Activated naive CD8-positive, alpha-beta T cell treated with anti-CD3 and anti-CD28 coated beads, Interleukin-2, amount 10 ng/mL, durations not matched to agents 7 days and 5 days (primary cell): ENCODE measurements at places on chromosomes 6 and 20. TPM values are rescaled to one million over a fixed set of nuclear protein-coding genes. Genes with fewer than 3 reads are reported as not detected.

TRIM31 gene
- not detected for total RNA-seq

FAXC gene
- total RNA-seq, result not detected

CCDC28A gene
- total RNA-seq, result 26.9 TPM

RIMS4 gene
- not detected for total RNA-seq

DUSP15 gene
- total RNA-seq, result not detected

SLC2A10 gene
- not detected for total RNA-seq

LRFN2 gene
- not detected for total RNA-seq

COX4I2 gene
- not detected for total RNA-seq

CGA gene
- not detected for total RNA-seq

BPI gene
- total RNA-seq, result not detected

DNA sequence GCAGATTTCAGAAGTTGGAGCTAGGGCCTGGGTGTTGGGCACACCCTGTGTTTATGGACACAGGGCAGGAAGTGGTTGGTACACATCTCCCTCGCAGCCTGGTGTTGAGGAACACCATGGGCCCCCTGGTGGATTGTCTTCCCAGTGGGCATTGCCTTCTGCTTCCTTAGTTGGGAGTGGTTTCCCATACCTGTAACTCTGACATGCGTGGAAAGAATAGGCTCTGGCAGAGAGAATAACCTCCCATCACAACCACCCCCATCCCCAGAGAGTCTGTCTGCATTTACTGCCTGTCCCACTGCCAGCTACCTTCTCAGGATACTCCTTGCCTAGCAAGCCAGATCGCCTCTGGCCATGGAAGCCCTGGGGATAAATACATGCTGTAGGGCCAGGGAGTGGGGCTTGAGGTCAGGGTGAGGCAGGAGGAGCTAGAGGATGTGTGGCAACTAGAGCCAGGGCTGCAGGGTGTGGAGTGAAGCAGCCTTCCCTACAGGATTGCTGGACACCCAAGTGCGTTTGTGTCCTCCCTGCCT, 14.7 kb downstream of the LRRC73 start:
- DNase-seq, result no peak

GRCh38 chr20:34705397-34706301, 1.5 kb downstream of the TP53INP2 start:
- no peak for DNase-seq

DNA sequence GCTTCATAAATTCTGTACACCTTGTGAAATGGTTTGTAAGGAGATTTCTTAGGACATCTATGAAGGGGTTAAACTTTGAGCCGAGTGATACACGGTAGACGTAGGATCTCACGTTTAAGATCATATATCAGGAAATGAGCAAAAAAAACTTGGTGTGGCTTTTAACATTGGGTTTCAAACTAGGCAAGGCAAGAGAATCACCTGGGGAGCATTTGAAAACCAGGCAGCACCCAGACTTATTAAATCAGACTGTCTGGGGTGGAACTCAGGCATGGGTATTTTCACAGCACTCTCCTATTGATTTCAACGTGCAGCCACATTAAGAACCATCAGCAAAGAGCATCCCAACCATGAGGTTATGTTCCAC, 26.4 kb downstream of the LY86 start:
- no peak for DNase-seq

GRCh38 chr6:83008626-83009025, 57.0 kb downstream of the UBE3D start:
- no peak for DNase-seq

DNA sequence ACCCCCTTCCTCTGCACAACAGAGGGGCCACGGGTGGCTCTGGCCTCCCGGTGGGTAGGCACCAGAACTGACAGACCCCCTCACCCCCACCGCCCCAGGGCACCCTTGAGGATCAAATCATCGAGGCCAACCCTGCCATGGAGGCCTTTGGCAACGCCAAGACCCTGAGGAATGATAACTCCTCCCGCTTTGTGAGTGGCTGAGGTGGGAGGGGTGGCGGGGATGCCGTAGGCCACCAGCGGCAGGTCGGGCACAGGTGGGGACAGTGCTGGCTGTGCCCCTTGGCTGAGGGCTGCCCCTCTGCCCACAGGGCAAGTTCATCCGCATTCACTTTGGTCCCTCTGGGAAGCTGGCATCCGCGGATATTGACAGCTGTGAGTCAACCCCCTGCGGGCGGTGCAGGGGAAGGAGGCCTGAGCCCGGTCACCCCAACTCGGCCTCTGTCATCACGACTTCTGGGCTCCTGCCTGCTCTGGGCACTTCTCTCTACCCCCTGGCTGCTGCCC, 29.1 kb downstream of the MYH7B start:
- DNase-seq, result no peak

DNA sequence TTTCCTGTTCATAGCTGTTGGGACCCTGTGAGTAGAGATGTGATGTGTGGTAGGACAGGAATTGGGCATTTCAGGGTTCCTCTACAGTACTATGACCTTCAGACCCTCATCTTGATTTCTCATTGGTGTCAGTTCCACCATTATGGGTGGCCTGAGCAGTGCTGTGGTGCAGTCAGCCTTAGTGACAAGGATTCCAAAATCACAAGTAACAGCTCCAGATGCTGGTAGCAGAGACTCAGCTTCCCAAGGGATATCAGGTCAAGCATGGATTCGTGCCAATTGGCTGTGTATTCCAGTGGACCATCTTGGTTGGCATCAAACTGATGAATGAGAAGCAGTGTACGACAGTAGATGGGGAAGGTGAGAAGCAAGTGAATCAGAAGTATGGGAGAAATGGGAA, 3.8 kb downstream of the SMIM26 start:
- no peak for DNase-seq

- no peak for DNase-seq
Observed at GRCh38 chr20:49115564-49115963, 69.5 kb downstream of the CSE1L start.

DNA sequence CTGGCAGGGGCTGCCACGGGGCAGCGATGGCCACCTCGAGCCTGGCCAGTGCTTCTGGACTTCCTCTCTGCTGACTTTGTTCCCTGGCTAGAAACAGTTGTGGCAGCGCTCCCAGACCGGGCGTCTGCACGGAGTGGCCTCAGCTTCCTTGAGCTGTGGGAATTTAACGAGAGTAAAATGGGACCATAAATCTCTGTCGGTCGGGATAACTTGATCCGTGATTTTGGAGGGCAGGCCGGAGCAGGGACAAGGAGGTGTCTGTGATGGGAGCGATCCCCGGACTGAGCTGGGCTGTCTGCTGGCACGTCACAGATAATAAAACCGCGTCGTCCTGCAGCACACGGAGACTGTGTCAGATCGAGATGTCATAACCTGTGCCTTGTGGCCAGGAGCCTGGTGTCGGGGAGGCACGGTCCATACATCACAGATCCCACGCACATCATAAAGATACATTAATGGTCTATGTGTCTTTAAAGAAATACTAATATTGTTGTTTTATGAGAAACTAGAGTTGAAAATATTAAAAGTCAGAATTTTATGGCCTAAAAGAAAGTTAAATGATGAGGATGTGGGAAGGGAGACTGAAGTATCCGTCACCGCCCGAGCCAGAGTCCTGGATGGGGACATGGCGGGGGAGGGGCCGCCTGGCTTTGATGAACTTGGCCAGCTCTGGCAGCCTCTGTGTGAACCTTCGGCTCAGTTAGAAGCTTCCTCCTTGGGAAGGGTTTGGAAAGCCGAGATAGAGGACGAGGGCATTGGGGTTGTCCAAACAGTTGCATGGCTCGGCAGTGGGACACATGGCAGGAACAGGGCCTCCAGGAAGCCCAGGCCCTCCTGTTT, 6.5 kb upstream of the RBBP8NL start:
- DNase-seq, result no peak

- no peak for DNase-seq
Observed at GRCh38 chr20:53757472-53757913, 163.9 kb upstream of the ZNF217 start.

- DNase-seq, result no peak
Observed at GRCh38 chr6:54681987-54682386, 164.6 kb upstream of the FAM83B start.

DNA sequence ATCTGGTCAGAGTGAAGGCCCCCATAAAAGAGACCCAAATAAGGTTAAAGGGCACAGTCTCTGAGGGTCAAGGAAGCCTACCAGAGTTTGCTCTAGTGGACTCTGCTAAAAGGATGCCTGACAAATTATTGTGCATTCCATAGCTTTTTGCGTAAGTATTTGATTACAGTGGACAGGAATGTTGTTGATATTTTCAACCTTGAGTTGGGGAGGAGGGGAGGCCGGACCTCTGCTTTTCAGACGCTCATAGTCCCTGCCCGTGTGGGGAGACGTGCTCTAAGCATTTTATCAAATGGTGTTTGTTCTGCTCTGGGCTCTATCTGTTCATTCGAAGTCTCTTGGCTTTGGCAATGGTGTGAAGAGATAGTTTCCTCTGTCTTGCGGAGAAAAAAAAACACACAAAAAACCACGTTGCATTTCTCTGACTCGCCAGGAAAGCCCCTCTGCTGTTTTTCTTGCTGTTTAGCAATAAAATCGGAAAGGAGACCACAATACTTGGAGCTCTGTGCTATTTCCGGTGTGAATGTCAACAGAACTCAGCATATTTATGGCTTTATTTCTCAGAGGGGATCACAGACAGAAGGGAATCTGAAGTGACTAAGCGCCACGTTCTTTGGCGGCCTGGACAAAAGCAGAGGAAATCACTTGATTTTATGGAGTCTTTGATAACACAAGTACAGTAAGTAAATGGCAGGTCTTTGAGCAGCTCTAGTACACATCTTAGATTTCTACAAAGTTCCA, 159.8 kb downstream of the ZFP64 start:
- DNase-seq, result no peak

- DNase-seq, result no peak
Observed at GRCh38 chr6:90226257-90226656, 70.4 kb downstream of the BACH2 start.
